Sciatic nerve (tissue), 2 donors: ENCODE measurements at places on chromosomes 16 and 17.
A peak's percentile ranks its signal among the peaks of the same experiment; 100 is the strongest.

- DNase-seq: no peak
Observed at GRCh38 chr16:28182183-28182582, 29.6 kb downstream of the XPO6 start.

- no peak for DNase-seq
Observed at GRCh38 chr16:85710732-85711131, 22.0 kb upstream of the GINS2 start.

DNA sequence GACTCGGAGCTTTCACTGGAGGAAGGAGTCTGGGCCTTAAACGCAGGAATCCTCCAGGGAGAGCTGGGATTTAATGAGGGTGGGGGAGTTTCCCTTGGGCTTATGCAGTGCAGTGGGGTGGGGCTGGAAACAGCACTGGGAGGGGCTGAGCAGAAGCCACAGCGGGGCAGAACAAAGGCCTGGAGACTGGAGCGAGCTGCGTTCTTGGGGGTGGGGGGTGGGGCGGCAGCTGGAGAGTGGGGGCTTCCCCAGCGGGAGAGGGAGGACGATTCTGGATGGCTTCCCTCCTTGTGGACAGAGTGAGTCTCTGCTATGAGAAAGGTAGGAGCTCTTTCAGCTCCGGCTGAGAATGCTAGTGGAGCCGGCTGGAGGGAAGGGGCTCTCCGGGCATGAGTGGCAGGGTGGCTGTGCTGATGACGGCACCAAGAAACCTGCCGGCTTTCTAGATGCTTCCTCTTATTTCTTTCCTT lies 406.0 kb downstream of the SEC14L1 start:
- no peak for DNase-seq

DNA sequence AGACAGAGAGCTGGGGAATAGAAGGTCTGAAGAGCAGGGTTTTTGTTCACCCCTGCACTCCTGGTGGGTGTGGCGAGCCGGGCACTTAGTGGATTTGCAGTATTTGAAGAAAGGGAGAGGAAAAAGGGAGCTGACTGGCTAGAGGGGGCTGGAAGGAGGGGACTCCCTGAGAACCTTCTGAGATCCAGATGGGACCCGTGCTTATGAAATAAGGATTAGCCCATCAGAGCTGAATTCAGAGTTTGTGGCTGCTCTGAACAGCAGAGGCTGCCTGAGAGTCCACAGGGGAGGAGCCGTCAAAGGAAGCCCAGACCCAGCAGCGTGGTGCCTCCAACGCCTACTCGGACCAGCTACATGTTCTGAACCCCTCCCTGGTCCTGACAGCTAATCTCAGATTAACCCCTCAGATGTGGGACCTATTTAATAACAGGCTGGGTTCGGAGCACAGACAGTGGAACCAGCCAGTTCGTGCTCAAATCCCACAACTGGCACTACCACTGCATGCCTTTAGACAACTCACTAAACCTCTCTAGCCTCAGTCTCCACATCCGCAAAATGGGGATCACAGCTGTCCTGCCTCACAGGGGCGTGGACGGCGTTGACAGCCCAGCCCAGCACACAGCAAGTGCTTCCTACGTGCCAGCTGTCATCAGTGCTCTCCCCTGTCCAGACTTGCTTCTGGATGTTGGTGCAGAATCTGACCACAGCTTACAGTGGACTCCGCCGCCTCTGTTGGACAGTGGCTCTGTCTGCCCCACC lies 70.6 kb downstream of the DYNLRB2 start:
- DNase-seq: no peak

DNA sequence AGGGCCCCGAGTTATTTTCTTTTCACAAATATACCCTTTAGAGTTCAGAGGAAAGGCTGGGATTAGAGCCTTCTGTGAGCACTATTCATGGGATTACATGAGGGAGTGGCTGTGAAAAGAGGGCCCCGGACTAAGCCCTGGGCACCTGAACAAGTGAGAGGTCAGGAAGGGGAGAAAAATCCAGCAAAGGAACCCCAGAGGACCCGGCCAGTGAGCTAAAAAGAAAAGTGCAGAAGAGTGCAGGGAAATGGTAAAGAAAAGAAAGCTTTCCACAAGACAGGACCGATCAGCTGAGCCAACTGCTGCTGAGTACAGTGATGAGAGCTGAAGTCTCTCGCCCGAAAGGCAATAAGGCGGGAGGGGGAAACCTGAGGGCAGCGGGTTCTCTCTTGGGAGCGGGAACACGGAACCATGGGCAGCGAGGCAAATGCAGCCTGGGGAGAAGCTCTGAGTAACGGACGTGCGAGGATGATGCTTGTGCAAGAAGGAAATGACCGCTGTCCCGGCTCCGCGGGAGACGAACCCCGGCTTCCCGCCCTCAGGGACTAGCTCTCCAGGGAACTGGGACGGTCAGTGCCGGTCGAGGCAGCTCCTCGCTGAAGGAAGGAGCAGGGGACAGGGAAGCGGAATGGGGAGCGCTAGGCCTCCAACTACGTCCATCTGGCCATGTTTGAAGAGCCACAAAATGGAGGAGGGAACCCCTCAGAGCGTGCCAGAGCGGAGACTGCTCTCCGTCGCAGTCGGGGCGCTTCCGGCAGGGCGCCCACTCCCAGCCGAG lies 665 bp upstream of the ALDH3A2 start:
- peak; percentile 83 for DNase-seq

- no peak for DNase-seq
Observed at GRCh38 chr16:85171759-85172454, 59.6 kb upstream of the CIBAR2 start.

DNA sequence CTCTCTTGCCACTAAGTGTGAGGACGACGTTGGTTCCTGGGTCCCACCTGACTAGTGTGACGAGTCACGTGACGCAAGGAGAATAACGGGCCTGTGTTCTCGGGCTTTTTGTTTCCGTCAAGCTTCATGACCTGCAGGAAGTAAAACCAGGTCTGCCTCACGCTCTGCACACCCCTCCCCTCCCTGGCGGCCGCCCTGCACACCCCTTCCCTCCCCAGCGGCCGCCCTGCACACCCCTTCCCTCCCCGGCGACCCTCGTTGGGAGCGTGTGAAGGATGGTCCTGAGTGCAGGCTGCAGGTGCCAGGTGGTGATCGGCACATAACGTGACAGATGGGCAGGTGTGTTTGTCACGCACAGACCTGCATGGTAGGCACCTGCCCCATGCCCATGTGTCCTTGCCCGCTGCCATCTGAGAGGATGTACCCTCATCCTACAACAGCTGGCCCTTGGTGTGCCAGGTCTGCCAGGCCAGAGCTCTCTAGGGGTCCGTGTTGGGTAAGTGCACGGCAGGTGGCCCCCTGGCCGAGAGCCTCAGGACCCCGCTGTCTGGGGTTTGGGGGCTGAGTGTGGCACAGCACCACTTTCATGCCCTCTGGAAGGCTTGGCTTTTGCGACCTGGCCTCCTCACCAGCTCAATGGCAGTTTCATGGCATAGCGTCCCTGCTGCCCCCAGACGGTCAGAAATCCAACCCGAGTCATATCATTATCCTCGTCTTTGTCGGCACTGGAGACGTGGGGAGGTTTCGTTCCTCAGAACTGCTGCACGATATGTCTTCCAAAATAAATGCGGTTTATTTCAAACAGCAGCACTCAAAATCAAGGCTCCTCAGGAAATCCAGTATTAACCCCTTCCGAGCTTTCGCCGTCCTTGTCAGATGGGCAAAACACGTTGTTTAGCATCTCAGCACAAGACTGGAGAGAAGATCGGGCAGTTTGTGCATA lies 191.8 kb upstream of the CHMP6 start:
- DNase-seq: no peak

DNA sequence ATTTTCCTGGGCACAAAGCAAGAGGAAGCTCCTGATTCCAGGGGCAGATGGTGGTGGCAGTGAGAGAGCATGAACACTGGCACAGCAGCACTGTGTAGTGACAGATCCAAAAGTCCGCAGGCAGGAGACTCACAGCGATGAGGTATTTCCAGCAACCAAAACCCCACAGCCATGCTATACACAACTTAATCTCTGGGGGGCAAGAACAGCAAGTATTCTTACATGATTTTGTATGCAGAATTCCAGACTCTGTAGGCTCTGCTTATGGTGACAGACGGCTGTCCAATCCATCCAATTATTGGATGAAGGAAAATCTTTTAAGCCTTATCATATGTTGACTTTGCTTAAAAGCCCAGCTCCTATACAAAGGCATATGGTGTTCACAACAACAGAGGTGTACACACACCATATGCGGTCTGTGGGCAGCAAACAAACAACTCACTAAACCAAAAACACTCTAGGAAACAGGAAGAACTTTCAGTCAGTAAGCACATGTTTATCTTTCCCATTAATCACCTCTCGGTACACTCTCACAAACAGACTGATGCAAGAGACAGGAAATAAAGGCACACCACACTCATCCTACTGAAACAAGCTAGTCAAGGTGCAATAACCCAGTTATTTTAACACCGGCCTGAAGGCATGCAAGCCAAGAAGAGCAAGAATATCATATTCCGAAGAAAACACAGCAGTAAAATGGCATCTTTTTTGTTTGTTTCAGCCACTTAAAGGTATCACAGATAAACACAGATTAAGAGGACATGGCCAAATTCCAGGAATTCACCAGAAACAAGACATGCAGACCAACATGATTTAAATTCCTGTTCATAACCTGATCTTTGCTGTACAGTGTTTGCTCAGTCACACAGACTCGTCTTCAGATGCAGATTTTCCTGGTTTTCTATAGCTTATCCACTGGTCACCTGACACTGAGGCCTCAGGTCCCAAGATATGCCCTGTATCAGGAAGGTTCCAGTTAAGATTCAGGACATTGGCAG lies 47.8 kb downstream of the ERN1 start:
- no peak for DNase-seq

DNA sequence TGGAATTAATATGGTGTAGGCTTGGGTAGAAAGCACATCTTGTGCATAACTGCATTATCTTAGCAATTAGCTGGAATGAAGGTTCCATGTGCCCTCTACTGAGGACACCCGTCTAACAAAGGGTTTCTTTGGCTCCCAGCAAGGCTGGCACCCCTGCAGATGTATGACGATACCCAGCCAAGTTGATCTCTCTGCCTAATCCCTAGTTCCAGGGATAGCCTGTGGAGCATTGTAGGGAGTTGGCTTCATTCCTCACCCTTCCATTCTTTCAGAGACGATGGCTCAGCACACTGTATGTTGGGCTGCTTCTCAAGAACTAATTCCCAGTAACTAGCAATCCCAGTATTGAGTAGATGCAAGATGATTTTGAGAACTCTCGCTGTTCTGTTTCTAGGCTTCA lies 182.5 kb downstream of the SNX29 start:
- DNase-seq: no peak

DNA sequence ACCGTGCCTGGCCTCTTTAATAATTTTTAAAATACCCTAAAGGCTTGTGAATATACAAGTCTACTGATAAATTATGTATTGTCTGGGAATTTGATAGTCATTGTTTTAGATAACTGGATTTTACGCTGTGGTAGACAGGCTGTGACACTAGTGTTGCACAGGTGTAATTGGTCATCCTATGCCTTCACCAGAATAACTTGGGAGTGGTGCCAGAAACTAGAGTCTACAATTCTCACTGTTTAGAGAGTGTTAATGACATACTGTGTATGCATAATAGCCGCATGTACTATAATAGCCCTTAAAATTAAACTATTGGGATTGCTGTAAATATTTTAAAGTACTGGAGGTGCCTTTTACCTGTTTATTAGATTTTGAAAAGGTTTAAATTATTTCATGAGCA lies 11.4 kb downstream of the CNEP1R1 start:
- DNase-seq: no peak

DNA sequence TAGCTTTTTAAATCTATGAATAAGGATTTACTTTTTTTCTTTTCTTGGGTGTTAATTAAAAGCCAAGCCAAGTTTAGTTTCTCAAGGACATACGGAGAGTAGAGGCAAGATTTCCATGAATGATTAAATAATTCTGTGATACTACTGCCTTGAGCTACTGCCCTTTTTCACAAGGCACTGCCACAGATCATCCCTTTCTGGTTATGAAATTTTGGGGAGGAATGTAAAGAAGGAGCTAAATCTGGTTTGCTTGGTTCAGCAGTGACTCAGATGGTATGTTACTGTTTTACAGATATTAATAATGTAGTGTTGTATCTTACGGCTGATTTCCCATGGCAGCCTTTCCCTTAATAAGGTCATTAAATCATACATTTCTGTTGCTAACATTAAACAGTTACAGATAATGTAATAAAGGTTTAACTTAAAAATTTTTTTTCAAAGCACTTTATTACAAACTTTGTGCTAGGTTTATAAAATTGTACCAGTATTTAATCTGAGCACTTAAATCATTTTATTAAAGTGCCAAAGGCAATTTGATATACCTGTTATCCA lies 2.6 kb downstream of the WSB1 start:
- DNase-seq: no peak

GRCh38 chr17:81842725-81843504 lies 8.1 kb upstream of the PPP1R27 start:
- DNase-seq: no peak
